ENCODE measurements at places on chromosomes 2 and 18.

GRCh38 chr18:79881695-79882094 lies 69.8 kb downstream of the SLC66A2 start:
- DNase-seq, result no peak

GRCh38 chr2:66985906-66986305 lies 411.2 kb upstream of the ETAA1 start:
- DNase-seq, result no peak

DNA sequence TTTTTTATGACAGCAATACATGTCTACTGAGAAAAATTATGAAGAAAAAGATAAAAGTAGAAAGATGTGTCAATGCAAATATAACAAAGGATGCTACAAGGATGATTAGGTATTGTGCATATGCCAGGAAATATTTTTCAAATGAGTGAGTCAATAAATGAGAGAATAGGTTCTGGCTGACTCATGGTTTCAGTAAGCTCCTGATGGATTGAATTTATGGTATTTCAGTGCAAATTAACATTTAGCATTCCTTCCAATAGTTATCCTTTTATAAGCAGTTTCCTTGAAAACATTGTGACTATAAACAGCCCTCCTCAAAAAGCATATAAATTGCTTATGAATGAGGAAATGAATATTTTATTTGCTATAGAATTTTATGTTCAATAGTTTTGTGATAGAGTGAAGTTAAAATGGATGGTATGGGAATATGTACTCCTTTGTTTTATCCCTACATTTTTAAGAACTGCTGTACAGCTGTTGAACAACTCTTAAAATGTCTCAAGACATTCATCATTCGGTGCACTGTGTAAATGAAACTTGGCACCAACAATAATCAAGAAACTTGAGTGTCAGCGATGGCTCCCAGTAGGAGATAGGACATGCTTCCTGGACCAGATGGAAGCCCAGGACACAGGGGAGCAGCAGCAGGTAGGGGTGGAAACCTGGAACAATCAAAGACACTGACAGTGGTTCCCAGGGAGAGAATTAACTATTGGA lies 144.7 kb downstream of the PMAIP1 start:
- no peak for DNase-seq

DNA sequence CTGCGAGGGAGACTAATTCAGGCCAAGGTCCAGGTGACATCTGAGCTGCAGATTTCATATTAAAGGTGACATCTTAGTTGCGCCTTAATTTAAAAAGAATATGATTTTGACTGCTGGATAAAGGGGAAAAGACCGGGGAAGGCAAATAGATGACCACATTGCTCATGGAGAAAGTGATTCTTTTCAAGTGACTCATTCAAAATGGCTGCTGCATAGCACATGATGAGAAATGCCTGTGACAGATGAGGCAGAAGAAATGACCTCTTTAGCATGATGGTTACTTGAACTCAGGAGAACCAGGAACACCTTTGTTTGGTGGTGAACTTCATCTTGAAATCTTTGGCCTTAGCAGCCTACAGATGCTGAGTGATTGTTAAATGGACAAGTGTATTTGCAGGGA lies 385.8 kb upstream of the TRIB2 start:
- DNase-seq, result no peak

- no peak for DNase-seq
Measured at GRCh38 chr2:161123531-161124030, 36.6 kb upstream of the TANK start.

GRCh38 chr2:64640153-64641044 lies 13.3 kb downstream of the SERTAD2 start:
- no peak for DNase-seq

GRCh38 chr2:102765061-102765460 lies 3.2 kb downstream of the TMEM182 start:
- no peak for DNase-seq

GRCh38 chr18:50401295-50401694 lies 26.4 kb downstream of the SKA1 start:
- no peak for DNase-seq

DNA sequence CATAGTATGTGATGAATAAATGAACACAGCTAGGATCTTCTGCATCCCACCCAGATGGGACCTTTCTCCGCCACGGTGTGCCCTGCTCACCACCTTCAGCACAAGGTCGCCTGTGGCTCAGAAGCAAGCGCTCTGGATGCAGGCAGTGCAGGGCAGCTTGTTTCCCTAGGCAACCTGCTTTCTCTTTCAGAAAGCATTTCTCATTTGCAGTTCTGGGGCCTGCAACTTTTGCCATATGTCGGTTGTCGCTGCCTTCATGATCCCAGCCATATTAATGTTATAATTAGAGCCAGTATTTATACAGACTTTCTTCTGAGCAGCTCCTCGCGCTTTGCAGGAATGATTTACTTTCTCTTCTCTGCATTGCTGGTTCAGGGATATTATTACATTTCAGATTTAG lies 692.8 kb downstream of the RNF144A start:
- DNase-seq, result no peak

Measured in GM12892 (cell line).